ENCODE measurements at places on chromosomes 6 and 20.

- no peak for DNase-seq
These were observed 84.6 kb upstream of the F13A1 start for GRCh38 chr6:6405031-6405430.

DNA sequence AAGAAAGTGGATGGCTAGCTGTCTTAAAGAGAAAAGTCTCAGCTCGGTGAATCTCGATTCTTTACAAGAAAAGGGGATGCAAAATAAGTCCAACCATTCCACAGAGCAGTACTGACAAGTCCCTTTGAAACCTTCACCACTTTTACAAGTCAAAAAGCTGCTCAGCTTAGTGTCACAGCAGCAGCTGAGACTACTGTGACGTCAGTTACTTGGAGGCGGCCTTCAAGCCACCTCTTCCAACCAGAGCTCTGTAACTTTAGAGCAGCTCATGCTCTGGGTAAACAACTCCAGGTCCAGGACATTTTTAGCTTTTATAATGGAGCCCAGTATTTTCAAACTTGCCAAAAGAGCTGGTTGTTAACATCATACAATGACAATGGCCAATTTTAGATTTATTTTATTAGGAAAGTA, at the start of gene KIAA0408:
Gene KIAA0408, minus strand, starts transcription at position 159 of the 411 bp plus-strand sequence. CDS start 5,408 bp downstream, outside the sequence.
- no peak for DNase-seq

GRCh38 chr20:1804554-1804956, 90.7 kb upstream of the SIRPA start:
- DNase-seq = no peak

- DNase-seq = no peak
These were observed 119.5 kb upstream of the CD93 start for GRCh38 chr20:23205611-23206041.

GRCh38 chr6:113433335-113433991, 423.7 kb upstream of the MARCKS start:
- no peak for DNase-seq

- peak; percentile 55 for DNase-seq
These were observed 60.0 kb upstream of the BTN3A2 start for GRCh38 chr6:26304797-26305640.

DNA sequence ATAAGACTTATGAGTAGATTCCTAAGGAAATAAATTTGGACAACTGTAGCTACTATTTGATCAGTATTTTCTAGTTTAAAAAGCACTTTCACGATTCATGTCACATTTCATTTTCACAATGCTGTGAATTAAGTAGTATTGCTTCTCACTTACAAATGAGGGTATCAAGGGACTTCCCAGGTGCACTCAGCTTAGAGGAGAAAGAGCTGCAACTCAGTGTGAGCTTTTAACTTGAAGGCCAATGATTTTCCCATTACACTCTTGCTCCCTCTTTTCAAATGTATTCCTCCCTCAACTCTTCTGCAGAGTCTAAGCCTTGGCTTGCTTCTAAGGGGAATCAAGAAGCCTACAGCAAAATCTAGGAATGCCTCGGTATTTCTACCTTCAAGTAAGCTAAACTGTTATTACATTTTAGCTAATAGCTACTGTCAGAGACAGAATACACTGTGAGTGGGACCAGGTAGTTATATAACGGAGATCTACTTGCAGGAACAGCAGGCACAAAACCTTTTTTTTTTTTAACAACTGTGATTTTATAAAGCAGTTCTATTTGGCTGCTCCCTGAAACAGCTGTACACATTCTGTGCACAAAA, 339.0 kb downstream of the SYNE1 start:
- DNase-seq = no peak

GRCh38 chr20:63573647-63574131, 350 bp downstream of the HELZ2 start:
- DNase-seq = no peak

DNA sequence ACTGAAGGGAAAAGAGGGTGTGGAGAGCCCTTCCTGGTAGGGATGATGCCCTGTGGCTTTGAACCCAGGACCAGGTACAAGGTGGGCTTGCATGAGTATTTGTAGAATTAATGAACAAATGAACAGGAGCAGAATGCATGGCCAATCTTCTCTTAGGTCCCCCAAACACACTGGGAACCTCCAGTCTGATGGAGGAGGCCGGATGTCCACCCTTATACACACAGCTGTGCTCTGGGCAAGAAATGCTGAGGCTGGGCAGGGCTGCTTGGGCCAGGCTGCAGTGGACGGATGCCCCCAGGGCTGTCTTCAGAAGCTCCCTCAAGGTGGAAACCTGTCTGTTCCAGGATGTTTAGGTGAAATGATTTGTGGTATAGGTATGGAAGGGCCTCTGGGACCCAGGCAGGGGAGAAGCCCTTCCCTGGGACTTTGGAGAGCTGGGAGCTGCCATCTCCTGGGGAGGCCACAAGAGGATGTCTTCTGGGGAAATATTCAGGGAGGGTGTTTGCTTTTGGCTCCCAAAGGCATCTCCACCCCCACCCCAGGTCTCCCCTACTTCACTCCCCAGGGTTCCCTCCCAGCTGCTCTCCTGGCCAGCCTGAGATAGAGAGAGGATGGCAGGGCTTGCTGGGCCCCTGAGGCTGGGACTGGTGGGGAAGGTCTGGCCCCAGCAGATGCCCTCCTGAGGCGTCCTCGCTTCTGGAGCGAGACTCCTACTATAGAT, 23.3 kb downstream of the VEGFA start:
- no peak for DNase-seq

- no peak for DNase-seq
These were observed 34.7 kb upstream of the FAM8A1 start for GRCh38 chr6:17565399-17565798.

- no peak for DNase-seq
These were observed 22.8 kb upstream of the SLC52A3 start for GRCh38 chr20:791056-791455.

DNA sequence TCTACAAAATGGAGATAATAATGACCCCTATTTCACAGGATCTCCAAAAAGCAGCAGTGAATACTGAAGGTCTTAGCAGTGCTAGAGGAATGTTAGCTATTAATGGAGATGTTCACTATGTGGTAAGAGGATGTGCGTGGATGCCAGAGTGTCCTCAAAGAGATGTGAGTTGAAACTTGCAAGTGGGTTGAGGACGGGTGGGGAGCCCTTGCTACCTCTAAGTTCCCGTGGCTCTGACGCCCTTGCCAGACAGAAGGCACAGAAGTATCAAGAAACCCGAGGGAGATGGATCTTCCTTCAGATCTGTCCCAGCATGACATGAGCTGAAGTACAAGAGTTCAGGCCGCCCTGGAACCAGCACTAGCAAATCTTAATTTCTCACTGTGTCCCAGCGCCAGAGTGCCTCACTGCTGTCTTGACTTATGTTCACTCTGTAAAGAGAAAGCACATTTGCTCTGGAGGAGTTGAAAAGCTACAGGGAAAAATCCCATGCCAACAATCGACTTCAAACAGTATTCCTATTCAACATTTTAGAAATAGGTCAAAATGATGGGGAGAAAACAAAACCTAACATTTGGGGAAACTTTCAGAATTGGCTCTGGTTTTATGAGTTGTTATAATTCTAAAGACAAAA, 59.5 kb downstream of the FYN start:
- no peak for DNase-seq

- DNase-seq = no peak
These were observed 444.5 kb upstream of the IMPG1 start for GRCh38 chr6:76516924-76517323.
